EH (cell line): ENCODE measurements at places on chromosomes 5 and 9.

GRCh38 chr5:112917453-112917995, 4.5 kb downstream of the REEP5 start:
- peak; percentile 18 for DNase-seq

- DNase-seq: peak; percentile 72
Observed at GRCh38 chr5:146965761-146966659, 87.5 kb upstream of the PPP2R2B start.

DNA sequence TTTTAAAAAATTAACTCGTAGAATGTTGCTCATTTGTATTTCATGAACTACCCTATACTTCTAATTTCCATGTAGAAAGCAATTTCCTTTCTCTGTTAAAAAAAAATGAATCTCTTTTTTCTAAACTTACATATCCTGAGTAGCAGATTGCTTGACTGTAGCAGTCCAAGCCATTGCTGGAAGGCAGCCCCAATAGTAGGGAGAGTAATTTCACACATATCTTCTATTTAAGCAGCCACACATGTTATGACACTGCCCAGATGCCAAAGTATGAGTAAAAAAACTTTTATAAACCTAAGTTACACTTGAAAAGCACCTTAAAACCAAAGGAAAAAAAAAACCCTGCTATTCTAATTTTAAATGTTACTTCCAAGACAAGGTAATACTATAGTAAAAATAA, 69.6 kb downstream of the FBXL17 start:
- DNase-seq: no peak

- DNase-seq: no peak
Observed at GRCh38 chr5:157799578-157799977, 56.1 kb downstream of the LSM11 start.

DNA sequence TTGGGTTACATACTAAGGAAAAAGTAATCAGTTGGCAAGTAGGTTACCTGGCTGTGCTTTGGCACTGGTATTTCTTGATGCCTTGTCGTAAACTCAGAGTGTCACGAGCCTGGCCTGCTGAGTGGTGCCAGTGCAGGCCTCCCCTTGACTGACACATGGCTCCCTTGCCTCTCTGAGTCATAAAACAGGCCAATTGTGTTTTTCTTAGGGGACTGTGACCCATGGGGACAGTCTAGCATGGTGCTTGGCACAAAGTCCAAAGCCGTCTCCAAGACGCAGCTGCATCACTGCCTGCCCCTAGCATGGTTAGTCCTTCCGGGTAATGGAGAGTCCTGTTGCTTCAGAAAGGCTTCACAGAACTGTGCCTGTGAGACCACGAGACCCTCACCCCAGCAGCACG, 132.5 kb downstream of the MVB12B start:
- no peak for DNase-seq

- DNase-seq: peak; percentile 79
Observed at GRCh38 chr9:13113216-13113615, 166.3 kb downstream of the MPDZ start.

DNA sequence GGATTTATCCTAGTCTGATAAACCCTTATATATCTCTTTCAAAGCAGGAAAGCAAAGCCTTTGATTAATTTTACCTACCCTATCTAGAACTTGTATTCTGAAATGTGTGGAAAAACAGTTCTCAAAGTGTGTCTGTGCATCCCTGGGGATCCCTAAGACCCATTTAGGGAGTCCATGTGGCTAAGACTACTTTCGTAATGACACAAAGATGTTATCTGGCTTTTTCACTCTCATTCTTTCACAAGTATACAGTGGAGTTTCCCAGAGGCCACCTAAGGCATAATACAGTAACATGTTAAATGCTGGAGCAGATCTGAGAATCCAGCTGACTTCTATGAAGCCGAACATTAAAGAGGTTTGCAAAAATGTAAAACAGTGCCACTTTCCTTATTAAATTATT, 54.3 kb upstream of the TNFSF15 start:
- no peak for DNase-seq

- peak; percentile 46 for DNase-seq
Observed at GRCh38 chr5:72302171-72302570, 17.9 kb downstream of the MRPS27 start.

DNA sequence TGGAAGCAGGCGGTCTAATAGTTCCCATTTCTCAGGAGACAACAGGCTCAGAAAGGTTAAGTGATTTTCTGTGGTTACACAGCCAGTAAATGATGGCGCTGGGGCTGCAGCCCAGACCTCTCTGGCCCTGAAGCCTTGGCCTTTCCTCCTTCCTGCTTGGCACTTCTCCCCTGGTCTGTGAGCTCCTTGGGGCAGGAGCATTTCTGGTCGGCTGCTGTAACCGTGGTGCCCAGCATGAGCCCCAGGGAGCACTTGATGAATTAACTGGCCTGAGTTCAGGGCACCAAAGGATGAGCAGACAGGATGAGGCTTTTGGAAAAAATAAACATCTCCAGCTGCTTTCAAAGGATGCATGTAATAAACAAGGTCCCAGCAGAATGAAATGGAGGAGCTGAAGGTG, 30.2 kb downstream of the CDHR2 start:
- no peak for DNase-seq

GRCh38 chr5:164148292-164148691, 642.9 kb downstream of the MAT2B start:
- no peak for DNase-seq
